Activated CD8-positive, alpha-beta memory T cell treated with anti-CD3 and anti-CD28 coated beads for 1 hour (primary cell): ENCODE measurements at places on chromosomes 1 and 21.

- no peak for DNase-seq
Measured at GRCh38 chr1:218401441-218401997, 56.4 kb downstream of the TGFB2 start.

- DNase-seq = no peak
Measured at GRCh38 chr1:108533351-108534083, 26.4 kb upstream of the EEIG2 start.

DNA sequence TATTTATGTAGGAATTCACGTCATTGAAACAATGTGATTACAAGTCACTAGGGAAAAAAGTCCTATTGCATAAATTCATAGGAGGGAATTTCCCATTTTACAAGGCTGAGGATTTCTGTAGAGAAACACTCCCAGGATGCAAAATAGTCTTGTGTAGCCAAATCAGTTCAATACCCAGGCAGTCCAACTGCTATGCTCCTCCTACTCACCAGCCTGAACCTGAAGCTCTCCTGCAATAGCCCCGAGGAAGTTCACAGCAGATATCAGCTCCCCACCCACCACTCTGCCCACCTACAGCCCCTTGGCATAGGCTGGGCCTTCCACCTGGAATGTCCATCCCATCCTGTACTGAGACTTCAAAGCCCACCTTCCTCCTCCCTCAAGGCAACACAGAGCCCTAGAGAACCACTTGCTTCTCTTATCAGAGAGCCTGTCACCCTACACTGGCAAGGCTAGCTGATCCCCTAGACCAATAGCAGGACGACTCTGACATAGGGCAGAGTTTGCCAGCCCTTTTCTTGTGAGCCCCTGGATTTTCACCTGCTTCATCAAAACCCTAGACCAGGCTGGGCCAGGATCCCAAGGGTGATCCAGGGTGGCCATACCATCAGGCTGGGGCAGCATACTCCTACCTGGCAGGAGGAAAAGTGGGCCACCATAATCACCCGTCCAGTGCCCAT lies 1.5 kb downstream of the LSS start:
- no peak for DNase-seq

- no peak for DNase-seq
Measured at GRCh38 chr1:240457203-240457602, 154.8 kb downstream of the GREM2 start.

DNA sequence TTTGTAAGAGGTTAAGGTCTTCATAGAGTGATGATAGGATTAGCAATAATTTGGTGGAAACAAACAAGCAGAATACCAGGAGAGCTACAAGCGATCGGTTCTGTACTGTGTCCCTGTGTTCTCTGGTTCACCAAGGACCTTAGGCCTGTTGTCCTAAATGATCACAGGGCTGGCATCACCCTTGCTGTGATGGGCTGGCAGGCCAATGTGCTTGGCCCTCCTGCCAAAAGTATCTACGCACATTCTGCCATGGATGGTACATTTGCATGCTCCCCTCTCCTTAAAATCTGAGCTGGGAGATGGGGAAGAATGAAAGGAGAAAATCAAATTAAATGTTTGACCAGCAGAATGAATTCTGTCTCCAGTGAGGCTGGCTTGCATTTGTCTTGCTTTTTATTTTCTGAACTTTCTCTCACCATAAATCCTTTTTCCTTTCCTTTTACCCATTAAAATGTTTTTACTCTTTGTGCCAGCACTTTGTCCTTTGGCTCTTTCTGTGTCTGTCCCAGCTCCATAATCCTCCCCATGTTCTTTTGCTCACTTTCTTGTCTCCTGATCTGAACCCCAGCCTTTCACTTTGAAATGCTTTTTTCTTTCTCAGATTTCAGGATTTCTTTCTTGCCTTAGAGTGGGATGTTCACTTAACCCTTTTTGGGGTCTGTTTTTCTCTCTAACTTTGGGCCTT lies 51.7 kb downstream of the PBX1 start:
- DNase-seq = no peak

- no peak for DNase-seq
Measured at GRCh38 chr1:32702599-32703478, at the start of gene SYNC. TSS of gene SYNC (minus strand) at chr1:32702770. CDS start at chr1:32702660, 110 bp downstream.

DNA sequence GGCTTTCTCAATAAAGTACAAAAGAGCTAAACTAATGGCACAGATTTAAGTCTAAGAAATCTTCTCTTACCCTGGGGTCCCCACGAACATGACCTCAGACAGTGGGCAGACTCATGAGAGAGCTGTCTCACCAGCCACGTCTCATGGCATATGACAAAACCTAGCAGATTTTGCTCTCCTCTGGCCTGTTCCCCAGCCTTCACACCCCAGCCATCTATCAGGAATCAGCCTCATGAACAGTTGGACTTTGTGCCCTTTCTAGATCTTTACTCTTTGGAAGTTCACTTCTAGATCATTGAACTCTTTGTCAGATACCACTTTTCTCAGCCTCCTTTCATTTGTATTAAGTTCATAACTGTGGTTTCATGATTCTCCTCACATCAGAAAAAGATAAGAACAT lies 14.2 kb upstream of the HSD3B1 start:
- DNase-seq = no peak

GRCh38 chr1:65147424-65148177 lies 402 bp upstream of the AK4 start:
- no peak for DNase-seq

DNA sequence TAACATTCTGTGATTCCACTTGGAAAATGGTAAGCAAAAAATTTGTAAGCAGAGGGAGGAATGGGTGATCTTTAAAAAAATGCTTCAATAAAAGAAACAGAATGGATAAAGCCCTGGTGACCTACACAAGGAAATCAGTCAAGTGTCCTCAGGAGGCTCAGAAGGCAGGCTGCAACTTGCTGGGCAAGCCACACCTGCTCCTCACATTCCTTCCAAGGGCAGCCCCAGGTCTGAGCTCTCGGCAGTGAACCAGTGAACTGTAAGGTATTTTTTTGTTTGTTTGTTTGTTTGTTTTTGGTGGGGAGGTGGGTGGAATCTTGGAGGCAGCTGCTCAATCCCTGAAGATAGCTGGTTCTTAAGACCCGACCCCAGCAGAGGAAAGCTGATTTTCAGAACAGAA lies 4.4 kb downstream of the TACSTD2 start:
- no peak for DNase-seq

GRCh38 chr21:36021251-36021837 lies 39.0 kb downstream of the SETD4 start:
- no peak for DNase-seq

DNA sequence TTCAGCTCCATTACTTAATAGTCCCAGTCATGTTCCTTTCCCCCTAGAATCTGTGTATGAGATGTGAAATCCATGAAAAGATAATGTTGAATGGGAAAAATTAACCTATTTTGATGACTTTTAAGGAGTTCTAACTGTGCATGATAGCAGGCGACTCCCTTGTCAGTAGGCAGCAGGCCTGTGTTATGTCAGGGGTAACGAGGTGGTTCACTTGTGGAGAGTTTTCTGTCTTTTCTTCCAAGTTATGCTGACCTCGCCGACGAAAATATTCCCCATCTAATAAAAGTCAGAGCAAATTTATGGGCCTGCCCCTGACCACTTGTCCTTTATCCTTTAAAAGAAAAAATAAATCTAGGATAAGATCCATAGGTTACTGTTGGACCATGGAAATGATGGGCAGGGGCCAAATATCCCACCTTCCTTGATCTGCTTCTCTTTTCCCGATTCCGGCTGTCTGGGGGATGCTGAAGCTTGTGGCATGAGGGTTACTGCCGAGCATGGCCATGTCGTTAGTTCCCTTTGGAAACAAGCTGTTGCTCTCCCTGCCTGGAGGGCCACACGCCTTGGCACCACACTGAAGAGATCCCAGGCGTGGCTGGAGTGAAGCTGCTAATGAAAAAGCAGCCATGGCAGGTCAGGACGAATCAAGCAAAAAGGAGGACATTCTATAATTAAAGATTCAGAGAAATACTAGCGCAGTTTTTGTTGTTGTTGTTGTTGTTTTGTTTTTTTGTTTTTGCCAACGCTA lies 93.8 kb downstream of the ROR1 start:
- DNase-seq = no peak

DNA sequence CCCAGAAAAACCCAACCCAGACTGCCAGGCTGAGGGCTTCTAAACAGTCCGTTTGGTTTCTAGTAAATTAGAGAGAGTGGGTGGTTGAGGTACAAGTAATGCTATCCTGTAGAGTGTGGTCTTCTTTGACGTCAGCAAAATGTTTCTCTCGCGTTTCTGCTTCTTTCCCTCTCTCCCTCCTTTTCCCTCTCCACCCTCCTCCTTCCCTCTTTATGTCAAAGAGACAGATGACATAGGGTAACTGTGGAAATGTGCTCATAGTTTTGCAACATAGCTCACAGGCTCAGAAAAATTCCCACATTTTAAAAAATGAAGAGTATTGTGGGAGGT lies 158.3 kb downstream of the TOMM20 start:
- DNase-seq = no peak

- DNase-seq = no peak
Measured at GRCh38 chr1:210907251-210907805, 226.6 kb downstream of the KCNH1 start.

- DNase-seq = no peak
Measured at GRCh38 chr1:55916907-55917306, 662.5 kb downstream of the PLPP3 start.

- DNase-seq = no peak
Measured at GRCh38 chr1:64388336-64388735, 81.6 kb upstream of the CACHD1 start.

DNA sequence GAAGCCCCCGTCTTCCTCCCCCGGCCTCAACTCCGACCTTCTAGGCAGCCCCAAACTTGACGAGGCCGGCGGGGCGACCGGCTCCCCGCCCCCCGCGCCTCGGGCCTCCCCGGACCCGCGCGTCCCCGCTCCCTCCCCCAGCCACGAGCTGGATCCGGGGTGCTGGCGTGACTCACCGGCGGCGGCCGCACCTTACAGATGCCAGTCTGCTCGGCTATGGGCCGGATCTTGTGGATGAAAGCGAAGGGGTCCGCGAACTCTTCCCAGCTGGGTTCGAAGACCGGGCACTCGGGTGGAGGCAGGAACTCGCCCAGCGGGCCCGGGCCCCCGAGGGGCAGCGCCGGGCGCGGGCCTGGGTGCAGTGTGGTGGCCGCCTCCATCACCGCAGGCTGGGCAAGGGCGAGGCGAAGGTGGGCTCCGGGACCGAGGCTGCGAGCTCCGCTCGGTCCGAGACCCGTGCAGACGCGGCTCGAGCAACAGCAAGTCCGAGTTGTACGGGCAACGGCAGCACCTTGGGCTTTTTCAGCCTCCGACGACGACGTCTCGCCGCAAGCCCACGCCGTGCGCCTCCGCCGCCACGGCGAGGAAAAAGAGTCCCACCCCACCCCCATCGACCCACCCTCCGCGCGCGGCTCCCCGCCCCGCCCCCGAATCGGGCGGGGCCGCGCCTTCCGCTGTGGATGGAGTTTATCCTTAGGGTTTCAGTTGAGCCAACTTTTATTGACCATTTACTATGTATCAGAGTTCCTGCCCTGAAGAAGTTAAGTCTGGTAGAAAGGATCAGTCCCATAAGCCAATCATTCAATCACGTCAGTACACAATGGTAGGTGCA lies at the start of gene KDM5B:
Gene KDM5B, minus strand, starts transcription at position 496 of the 832 bp plus-strand sequence. Its CDS starts 116 bp downstream, at position 380.
- DNase-seq = peak; percentile 49
